ENCODE measurements at places on chromosomes 1 and 21.

DNA sequence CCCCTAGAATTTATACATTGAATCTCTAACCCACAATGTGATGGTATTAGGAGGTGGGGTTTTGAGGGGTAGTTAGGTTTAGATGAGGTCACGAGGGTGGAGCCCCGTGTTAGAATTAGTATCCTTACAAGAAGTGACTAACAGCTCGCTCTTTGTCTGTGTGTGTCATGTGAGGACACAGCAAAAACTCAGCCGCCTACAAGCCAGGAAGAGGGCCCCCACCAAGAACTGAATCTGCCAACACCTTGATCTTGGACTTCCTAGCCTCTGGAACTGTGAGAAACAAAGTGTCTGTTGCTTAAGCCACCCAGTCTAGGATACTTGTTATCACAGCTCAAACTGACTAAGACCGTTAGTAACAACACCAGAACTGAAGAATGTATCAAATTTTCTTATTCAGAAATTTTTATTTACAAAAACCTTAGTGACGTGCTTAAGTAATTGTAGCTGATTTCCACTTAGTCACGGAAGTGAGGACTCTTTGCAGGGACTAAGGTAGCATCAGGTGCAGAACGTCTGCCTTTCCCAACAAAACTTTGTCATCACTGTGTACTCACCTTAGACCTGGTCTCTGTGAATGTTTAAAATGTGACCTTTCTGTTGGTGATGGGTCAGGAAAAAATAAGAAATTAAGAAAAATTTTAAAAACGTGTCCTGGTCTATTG, 24.5 kb upstream of the LRRC8C start:
- no peak for DNase-seq

GRCh38 chr1:217647791-217648190, 16.6 kb downstream of the SPATA17 start:
- no peak for DNase-seq

GRCh38 chr21:16789636-16790035, 723.2 kb upstream of the CXADR start:
- DNase-seq: no peak

GRCh38 chr1:91712981-91713841, 172.7 kb downstream of the TGFBR3 start:
- DNase-seq: no peak

DNA sequence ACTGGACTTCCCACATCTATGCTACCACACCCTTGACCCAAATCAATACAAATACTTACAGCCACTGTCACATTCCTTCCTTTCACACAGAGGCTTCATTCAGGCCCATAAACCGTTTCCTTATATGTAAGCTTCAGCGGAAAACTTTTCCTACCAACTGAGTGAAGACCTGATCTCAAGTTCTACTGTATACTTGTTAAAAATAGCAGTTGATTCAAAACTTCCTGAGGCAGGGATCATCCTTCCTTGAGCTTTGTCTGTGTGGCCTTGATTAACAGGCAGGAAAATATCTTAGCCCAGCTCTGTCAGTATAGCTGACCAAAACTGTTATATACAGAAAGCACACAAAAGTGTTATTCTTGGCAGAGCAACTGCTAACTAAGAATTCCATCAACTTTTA, 42.7 kb downstream of the DENND2C start:
- no peak for DNase-seq

DNA sequence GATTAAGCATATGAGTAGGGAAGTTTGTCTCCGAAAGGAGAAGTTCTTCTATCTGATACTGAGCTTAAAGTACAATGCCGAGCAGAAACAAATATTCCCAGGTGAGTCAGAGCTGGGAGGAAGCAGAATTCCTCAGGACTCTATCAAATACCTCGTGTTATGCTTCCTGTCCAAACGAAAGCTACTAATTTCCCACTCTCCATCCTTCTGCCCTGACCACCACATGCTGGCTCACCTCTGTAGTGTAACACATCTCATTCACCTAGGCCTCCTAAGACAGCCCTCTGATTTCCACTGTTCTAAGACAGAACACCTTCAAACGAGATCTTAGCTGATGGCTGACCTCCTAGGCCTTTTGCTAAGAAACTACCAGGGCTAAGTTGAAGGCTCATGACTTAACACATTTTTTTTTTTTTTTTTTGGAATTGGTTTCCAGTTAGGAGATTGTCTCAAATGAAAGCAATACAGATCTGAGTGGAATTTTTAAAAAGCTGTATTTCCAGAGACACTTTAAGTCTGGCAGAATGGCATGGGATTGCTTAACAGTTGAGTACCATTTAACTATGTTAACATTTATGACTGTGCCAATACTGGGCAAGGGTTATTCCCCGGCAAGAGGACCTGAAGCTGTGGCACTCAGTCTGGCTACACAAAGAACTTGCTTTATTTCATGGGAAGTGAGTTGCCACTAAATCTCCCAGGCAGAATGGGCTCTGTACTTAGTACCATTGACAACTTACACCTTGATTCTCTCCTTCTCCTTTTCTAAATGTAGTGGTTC, 583.4 kb downstream of the DPYD start:
- no peak for DNase-seq

- no peak for DNase-seq
These were observed 93.6 kb downstream of the SIM2 start for GRCh38 chr21:36792505-36792967.

DNA sequence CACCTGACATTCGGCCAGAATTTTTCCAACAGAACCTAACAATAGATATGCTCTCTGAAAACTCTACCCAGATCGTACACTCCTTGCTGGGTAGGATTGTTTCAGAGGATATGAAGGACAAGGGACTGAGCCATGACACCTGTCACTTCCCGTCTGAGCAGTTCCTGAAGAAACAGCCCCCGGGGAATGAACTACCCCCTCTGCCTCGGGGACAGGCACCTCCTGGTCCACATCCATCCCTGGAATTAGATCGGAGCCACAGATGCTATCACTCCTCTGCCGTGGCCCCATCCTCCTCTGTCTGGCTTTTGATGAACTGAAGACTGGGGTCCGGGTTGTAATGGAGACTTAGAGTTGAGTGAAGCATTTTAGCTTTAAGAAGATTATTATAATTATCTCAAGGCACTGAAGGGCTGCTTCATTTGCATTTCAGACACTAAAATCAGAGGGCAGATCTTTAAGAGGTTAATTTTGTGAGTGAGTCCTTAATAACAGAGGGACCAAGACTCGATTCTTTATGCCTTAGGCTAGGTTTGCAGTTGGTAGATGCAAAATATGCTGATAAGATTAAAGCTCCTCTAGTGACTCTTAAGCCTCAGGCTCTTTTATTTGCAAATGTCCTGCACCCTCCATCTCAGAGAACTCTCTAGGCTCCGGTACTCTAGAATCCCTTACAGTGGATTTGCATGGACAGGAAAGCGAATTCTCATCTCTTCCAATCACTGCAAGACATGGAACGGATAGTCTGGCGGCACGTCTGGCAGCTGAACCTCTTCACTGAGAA, 333.8 kb downstream of the KIF26B start:
- no peak for DNase-seq

GRCh38 chr1:230120921-230121381, 53.9 kb downstream of the GALNT2 start:
- DNase-seq: no peak

- DNase-seq: no peak
These were observed 33.2 kb downstream of the BEND5 start for GRCh38 chr1:48743480-48743879.

- DNase-seq: no peak
These were observed 9.2 kb downstream of the RPS6KA1 start for GRCh38 chr1:26538480-26539412.

GRCh38 chr1:19814244-19814661, 830 bp downstream of the RNF186 start:
- no peak for DNase-seq

DNA sequence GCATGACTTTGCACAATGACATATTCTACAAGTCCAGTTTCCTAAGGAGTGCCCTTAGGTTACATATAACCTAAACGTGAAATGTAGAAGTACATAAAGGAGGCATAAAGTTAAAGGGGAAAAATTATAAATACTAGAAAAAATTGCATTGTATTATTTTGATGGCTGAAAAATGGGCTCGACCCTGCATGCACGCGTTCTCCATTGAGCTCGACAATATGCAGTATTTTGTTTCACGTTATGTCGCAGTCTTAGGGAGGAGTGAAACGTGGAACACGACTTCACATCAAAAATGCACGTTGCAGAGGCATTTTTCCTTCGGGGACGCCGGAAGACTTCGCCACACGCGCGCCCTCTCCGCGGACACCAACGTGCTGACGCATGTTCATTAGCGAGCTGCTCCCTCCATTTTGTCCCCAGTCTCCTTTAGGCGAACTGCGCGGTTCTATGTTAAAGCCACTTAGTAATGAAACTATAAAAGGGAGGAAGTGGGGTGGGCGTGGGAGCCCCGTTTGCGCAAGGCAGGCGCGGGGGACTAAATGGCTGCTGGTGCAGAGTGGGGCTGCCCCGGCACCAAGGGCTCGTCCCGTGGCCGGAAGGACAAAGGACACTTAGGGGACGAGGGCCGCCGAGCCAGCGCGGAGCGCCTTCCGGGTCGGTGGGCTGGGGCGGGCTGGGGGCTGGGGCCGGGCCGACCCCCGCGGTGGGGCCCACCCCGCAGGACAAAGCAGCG, 749 bp upstream of the COX20 start:
- DNase-seq: no peak

- no peak for DNase-seq
These were observed 18.0 kb downstream of the AGPAT3 start for GRCh38 chr21:43882952-43883545.

- DNase-seq: no peak
These were observed 517.4 kb downstream of the KIF26B start for GRCh38 chr1:245671966-245672767.

GRCh38 chr1:18976096-18976495, 19.6 kb upstream of the IFFO2 start:
- no peak for DNase-seq

GRCh38 chr1:193462629-193463320, 276.4 kb upstream of the B3GALT2 start:
- peak; percentile 20 for DNase-seq

- no peak for DNase-seq
These were observed 9.4 kb upstream of the CAPN9 start for GRCh38 chr1:230737622-230738262.

DNA sequence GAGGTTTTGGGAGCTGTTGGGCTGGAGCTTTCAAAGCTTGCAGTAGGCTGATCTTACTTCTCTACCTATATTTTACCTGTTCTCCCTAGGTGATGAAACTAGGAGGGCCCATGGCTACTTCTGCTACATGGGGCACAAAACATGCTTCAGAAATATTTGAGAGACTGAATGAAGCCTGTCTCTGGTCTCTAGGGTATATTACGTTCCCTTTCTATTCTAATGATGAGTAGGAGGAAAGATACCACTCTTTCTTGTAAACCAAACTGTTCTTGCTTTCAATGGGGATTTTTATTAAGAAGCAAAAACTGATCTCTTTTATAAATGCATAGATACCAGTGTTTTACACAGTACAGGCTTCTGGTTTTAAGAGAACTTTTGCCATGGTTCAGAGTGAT, 103.1 kb downstream of the GALNT2 start:
- no peak for DNase-seq

GRCh38 chr1:50517488-50517887, 94.2 kb upstream of the DMRTA2 start:
- no peak for DNase-seq

DNA sequence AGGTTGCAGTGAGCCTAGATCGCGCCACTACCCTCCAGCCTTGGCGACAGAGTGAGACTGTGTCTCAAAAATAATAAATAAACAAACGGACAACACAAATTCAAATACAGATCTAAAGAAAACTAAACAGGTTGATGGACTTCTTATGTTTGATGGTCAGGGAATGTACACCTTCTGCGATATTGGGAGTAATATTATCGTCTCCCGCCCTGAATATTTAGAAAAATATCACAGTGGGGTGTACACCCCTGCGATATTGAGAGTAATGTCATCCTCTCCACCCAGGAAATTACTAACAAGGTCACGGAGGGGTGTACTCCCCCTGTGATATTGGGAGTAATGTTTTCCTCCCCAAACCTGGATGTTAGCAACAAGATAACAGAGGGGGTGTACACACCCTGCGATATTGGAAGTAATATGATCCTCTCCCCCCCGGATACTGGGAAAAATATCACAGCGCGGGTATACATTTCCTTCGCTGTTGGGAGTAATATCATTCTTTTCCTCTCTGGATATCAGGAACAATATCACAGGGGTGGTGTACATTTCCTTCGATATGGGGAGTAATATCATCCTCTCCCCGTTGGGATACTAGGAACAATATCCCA, 1.4 kb upstream of the CFAP298 start:
- no peak for DNase-seq

DNA sequence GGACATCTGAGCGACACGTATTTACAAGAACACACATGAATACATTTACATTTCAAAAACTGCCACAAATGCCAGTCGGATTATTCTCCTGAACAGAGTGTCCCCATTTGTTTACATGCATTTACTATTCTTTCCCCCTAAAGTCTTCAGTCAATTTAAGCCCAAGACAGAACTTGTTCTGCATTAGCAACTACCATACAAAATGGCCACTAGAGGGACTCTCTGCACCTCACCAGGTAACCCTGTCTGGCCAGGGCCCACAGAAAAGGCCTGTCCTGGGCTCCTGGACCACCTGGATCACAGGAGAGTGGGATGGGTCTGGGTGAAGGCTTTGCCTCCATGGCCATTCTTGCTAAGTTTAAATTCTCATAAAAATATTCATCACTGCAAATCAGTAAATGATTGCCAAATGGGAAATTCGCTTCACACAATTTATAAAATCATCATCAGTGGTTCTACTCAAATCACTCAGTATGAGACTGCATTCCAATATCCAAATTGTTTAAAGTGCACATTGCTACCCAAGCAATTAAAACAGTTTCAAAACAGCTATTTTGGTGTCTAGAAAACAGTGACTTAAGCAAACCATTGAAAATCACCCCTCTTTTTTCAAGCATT, 12.5 kb upstream of the GUCA2A start:
- peak; percentile 21 for DNase-seq

GRCh38 chr21:44967082-44968047, 27.5 kb downstream of the SLX9 start:
- no peak for DNase-seq

DNA sequence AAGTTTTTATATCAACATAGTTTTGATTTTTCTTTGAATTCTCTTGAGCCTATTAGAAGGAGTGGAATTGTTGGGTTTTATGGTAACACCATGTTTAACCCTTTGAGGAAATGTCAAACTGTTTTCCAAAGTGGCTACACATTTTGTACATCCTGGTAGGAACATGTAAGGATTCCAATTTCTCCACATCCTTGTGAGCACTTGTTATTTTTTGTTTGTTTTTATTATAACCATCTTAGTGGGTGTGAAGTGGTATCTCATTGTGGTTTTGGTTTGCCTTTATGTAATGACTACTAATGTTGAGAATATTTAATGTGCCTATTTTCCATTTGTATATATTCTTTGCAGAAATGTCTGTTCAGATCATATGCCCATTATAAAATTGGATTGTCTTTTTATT, 120.5 kb downstream of the FGGY start:
- DNase-seq: no peak

Data from neuronal stem cell (in vitro differentiated cells).